ENCODE measurements at places on chromosomes 3 and 15.

DNA sequence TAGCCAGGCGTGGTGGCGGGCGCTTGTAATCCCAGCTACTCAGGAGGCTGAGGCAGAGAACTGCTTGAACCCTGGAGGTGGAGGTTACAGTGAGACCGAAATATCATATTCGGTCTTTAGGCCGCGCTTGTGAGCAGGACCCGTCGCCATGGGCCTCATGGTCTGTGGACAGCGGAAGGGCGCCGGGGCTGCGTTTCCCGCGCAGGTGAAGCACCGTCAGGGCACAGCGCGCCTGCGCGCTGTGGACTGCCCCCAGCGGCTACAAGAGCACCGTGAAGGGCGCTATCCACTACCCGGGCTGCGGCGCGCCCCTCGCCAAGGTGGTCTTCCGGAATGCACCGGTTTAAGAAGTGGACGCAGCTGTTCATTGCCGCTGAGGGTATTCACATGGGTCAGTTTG, 482.0 kb upstream of the NAALADL2 start:
- no peak for DNase-seq

GRCh38 chr3:33467786-33468185, 27.6 kb upstream of the UBP1 start:
- DNase-seq: no peak

DNA sequence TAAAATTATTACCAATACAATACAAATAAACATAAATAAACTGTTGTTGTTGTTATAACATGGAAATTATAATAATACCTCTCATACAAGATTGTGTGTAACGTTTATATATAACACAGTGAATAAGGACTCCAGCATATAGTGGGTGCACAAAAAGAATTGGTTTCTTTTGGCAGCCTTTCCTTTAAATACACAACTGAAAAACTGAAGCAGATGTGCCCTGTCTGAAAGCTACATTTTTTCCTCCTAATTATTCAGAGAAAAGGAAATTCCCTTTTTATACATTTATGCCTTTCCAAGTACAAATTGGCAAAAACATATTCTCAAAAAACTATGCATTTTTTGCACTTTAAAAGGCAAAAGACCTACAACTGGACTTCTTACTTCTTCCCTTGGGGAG, 928.9 kb upstream of the NR2F2 start:
- no peak for DNase-seq

GRCh38 chr3:158863247-158863646, 61.4 kb downstream of the MFSD1 start:
- DNase-seq: no peak

GRCh38 chr15:63893866-63894661, 60.3 kb upstream of the HERC1 start:
- DNase-seq: no peak

DNA sequence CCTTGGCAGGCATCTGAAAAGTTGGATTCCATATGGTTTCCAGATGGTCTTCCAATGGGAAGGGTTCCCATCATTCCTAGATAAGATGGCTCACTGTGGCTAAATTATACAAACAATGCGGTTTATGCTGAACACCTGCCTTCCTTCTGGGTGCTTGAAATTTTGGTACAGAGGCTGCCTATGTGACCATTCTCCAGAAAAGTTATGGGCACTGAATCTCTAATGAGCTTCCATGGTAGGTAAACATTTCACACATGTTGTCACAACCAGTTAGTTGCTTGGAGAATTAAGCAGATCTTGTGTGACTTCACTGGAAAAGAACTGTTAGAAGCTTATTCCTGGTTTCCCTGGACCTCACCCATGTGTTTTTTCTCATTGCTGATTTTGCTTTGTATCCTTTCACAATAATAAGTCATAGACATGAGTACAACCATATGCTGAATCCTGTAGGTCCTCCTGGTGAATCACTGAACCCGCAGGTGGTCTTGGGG, 30.1 kb downstream of the PLOD2 start:
- no peak for DNase-seq

DNA sequence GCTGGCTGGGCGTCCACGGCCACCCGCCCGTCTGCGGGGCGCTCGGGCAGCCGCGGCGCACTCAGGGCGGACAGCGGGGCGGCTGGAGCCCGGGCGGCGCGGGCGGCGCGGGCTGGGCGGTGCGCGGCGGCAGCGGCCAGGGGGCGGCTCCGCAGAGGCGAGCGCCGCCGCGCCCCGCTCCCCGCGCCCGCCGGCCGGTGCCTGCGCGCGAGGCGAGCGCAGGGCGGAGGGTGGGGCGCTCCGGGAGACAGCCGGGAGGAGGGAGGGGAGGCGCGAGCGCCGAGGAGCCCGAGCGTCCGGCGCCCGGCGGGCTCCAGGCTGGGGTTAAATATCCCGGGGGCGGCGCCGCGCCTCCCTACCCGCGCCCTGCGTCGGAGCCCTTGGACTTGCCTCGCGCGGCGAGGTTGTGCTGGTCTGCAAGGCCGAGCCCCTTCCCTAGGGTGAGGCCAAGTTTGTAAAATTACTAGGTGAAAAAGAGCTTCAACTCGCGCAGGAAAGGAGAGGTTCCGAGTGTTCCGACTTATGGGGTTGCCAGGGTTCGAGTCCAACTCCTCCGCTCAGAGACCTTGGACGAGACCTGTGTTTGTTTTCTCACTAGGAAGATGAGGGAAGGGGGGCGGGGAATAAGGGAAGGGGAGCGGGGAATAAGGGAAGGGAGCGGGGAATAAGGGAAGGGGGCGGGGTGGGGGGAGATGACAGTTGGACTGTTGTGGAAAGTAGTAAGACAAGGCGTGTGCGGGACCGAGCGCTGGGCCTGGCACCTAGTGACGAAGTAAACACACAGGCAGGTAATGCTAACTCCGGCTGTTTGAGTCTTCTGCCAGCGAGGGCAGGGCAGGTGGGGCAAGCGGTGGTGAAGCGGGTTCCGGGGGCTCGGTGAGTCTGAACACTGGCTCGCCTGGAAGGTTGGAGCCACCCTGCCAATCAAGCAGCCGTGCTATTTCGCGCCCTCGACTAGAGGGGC, at the start of gene TNFAIP8L3:
TNFAIP8L3 (minus strand) TSS at position 301 of the 964 bp plus-strand sequence. CDS start 311 bp downstream, outside the sequence.
- DNase-seq: no peak

- DNase-seq: no peak
Observed at GRCh38 chr3:197961582-197961945, 1.5 kb downstream of the LMLN start.

- no peak for DNase-seq
Observed at GRCh38 chr3:13543253-13543652, 5.7 kb upstream of the FBLN2 start.

DNA sequence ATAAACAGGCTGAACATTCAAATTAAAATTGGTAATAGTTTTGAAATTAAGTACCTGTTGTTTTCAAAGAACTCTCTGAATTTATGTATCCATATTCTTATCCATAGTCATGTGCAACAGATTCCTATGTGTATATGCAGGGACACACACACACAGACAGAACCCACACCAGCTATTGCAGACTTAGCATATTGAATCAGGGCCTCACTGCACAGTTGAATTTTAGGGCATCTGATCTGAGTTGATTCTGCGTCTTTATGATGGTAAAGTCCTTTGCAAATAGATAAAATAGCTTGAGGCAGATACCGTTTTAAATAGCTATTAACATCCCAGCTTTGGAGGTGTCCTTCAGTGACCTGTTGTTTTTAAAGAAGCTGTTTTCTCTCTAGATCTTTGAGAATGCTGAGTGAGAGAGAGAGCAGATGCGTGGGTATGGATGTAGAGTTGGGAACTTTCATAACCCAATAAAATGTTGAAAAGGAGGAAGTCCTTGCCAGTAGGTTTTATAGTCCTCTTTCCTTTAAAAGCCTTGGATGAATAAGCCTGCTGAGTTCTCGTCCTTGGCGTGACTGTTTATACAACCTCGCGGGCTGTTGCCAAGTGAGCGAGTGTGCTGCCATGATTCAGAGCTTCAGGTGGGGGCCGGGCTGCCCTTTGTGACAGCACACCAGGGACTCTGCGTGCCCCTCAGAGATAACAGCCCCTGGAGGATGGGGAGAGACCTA, 18.3 kb downstream of the MYZAP start:
- no peak for DNase-seq

DNA sequence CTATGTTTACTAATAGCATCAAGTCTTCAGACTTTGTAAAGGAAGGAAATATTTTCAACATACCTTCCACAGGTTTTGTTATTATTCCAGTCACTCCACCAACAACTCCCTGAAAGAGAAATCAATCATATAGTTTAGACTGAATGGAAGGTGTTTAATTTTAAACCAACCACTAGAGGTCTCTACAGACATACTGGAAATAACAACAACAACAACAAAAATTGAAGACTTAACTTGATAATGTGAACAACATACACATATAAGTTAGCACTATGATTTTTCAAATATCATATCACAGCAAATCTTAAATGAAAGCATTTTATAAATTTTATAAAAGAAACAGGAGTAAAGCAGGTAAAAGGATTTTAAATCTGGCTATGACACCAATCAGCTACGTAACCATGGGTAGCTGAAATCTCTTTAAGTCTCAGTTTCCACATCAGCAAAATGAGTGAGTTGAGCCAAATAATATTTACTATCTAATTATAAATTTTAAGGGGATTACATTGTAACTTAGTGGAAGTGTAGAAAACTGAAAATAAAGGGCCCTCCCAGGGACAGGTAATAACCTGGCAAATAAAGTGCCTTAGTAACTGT, 188.2 kb downstream of the VPS13C start:
- DNase-seq: no peak

DNA sequence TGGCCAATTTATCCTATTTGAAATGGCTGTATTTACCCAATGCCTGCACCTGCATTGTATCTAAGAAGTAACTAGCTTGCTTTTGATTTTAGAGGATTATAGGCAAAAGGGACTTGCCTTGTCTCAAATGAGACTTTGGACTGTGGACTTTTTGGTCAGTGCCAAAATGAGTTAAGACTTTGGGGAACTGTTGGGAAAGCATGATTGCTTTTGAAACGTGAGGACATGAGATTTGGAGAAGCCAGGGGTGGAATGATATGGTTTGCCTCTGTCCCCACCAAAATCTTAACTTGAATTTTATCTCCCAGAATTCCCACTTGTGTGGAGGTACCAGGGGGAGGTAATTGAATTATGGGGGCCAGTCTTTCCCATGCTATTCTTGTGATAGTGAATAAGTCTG, 1505.4 kb downstream of the SI start:
- no peak for DNase-seq

- DNase-seq: no peak
Observed at GRCh38 chr3:38297947-38298711, 16.0 kb downstream of the SLC22A14 start.

DNA sequence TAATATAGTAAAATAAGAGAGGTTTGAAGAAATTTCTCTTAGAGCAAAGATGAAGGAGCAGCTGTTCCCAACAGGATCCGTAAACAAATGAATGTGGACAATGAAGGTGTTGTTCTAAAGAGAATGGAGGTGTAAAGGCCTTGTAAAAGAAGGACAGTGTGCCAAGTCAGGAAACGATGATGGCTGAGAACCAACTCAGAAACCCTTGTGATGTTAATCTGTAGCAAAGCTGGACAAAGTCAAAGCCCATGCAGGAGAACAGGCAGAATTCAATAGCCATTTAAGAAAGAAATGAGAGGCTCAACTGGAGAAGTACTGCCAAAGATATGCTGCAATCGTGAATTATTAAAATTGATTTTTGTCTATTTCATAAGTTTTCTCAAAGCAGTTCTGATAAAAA, 192.2 kb downstream of the MBNL1 start:
- DNase-seq: no peak

- no peak for DNase-seq
Observed at GRCh38 chr15:68292967-68293366, 15.4 kb downstream of the FEM1B start.

DNA sequence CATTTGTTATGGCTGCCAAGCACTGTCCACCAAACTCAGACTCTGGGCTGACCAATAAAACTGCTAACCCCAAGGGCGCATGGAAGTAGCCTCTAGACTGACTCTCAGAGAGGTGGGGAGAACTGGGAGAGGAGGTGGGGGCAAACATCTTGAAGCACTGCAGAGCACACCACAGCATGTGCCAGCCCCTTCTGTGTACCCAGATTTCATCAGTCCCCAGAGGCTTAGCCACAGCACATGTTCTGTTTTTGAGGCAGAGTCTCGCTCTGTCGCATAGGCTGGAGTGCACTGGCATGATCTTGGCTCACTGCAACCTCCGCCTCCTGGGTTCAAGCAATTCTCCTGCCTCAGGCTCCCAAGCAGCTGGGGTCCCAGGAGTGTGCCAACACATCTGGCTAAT, 119.5 kb upstream of the SPATA12 start:
- DNase-seq: no peak

GRCh38 chr3:14323401-14324223, 78.8 kb upstream of the SLC6A6 start:
- no peak for DNase-seq

DNA sequence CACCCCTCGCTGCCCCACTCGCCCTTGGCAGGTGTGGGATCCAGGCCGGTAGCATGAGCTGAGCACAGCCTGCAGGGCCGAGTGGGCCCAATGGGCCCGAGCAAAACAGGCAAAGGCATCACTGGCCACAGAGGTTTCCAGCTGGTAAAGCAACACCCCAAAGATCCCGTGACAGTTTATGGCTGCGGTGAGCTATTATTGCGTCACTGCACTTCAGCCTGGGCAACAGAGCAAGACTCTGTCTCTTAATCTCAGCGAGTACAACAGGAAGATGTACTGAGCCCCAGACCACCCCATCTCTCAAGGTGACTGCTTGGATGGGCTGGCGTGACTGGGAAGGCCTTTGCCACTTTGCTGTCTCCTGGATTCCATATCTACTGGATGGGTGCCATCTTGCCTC, 4.3 kb downstream of the JMJD7 start:
- DNase-seq: no peak

GRCh38 chr3:32816439-32817256, 1.1 kb upstream of the TRIM71 start:
- no peak for DNase-seq
